ENCODE measurements at places on chromosomes 5 and 9.

- peak; percentile 6 for DNase-seq
Observed at GRCh38 chr5:160271396-160271795, 41.0 kb downstream of the CCNJL start.

DNA sequence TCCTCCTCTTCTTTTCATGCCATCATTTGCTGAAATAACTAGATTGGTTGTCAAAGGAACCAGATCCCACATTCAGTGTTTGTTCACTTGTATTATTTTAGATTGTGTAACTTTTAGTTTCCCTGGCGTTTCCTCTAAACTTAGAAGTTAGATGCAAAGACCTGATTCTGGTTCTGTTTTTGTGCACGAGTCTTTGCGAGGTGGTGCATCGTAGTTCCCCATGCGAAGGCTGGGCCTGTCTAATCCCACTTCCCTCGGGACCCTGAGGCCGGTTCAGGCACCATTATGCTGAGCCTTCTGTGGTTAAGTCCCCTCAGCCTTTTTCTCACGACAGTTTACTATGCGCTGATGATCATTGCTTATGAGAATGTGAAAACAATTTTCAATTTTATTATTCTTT lies 219.1 kb upstream of the OTULINL start:
- no peak for DNase-seq

GRCh38 chr9:23044549-23044948 lies 597.9 kb downstream of the DMRTA1 start:
- no peak for DNase-seq

DNA sequence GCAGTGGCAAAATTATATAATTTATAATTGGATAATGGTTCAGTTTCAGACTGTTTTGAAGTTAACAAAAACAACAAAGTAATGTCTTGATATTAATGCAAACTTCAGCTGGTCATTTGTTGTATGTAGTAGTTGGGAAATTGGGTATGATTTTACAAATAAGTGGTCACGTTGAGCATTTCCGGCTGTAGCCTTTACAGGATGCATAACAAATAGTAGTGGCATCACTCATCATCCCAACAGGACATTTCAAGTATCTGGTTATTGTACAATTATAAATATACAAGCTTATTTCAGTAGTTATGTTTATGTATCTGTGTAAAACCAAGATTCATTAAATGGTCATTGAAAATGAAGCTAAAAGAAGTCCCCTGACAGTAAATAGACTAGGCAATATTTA lies 72.9 kb downstream of the SMIM15 start:
- DNase-seq: no peak

DNA sequence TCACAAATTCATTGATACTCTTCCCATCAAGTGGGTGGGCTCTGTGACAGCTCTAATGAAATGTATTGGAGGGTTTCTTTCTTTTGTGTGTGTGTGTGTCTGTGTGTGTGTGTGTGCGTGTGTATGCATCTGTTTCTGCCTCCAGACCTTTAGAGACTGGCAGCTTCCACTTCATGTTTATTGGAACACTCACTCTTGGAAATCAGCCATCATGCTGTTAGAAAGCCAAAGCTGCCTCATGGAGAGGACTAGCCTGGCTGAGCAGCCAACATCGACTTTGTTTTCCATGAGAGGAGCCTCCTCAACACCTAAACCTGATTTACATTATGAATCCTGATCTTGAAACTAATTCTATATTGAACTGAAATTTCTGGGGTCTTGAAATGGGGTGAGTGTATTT lies 128.5 kb upstream of the FAM174A start:
- peak; percentile 2 for DNase-seq

- DNase-seq: no peak
Observed at GRCh38 chr9:75589497-75589896, 301.0 kb upstream of the PCSK5 start.

- no peak for DNase-seq
Observed at GRCh38 chr9:95927271-95928004, 51.9 kb downstream of the ERCC6L2 start.

GRCh38 chr9:83981126-83981871 lies 694 bp downstream of the RMI1 start:
- DNase-seq: peak; percentile 42

DNA sequence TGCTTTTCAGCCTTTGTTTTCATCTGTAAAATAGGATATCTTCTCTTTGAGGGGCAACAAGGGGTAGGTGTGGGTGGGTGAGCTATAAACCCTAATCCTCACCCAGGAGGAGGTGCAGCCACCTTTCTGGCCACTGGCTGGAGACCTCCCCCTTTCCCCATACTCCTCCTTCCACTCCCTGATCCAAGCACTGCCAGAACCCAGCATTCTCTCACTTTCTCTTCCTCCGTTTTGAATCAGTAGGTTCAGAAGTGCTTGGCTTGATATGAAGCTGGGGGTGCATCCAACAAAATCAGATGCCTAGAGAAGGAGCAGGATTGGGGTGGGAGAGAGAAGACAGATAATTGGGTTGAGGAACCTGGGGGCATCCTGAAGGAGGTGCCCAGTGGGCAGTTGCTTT lies 6.8 kb upstream of the NSD1 start:
- no peak for DNase-seq

- DNase-seq: no peak
Observed at GRCh38 chr5:18503797-18504328, 869.6 kb downstream of the TAF11L14 start.

GRCh38 chr9:117093891-117094844 lies 320.7 kb downstream of the ASTN2 start:
- DNase-seq: peak; percentile 91

All from fibroblast of skin of abdomen (primary cell).